NCI-H1417 treated with DMSO at 0.1 percent for 48 hours (cell line): ENCODE measurements at places on chromosomes 16 and 17.
A peak's percentile ranks its signal among the peaks of the same experiment; 100 is the strongest.

DNA sequence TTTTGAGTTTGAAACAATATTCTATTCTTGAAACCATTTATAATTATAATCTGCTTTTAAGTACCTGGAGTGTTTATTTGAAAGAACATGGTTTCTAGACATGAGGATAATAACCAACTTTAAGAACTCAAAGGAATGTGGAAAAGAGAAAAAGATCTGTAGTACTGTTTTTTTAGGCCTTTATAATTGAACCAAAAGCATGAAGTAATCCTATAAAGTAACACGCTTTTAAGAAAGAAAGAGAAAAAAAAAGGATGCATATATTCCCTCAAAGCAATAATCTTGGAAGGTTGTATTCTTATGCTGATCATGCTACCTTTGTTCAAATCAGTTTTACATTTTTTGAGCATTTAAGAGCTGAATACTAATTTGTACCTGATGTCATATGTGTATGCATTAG lies 54.0 kb upstream of the RHBDL3 start:
- DNase-seq = no peak

GRCh38 chr16:80387318-80387921 lies 153.4 kb upstream of the DYNLRB2 start:
- no peak for DNase-seq

DNA sequence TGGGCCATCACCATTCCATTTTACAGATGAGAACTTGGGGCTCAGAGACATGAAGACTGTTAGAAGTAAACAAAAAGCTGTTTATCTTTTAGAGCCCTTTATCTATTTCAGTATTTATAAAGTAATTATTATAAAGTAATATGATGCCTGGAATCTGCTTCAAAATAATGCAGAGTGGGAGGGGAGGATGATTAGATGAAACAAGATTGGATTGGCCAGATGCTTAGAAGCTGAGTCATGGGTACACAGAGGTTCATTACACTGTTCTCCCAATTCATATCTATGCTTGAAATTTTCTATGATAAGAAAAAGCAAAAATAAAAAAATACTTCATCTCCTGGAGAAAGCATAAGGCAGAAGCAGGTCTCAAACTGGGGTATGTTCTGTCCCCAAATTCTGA lies 29.4 kb downstream of the TOM1L2 start:
- no peak for DNase-seq

GRCh38 chr16:4450931-4451519 lies 23.4 kb downstream of the NMRAL1 start:
- DNase-seq = no peak

- peak; percentile 36 for DNase-seq
These were observed 6.0 kb upstream of the CHRNE start for GRCh38 chr17:4908711-4909496.

DNA sequence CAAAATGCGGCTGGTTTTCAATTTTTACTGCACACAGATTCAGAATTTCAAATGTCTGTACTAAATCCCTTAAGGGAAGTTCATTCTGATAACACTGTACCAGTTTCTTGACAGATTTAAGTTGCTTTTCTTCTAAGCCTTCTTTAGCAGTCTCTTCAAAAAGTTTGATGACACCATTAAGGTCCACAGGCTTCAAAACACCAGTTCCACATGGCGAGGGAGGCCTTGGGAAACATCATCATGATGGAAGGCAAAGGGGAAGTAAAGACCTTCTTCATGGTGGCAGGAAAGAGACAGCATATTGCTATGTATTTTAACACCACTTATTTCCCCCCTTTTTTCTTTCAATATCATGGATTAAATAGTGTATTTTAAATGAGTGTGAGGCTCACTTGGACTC lies 24.5 kb downstream of the NLRC5 start:
- DNase-seq = no peak
